ENCODE measurements at places on chromosomes 5 and 9.

DNA sequence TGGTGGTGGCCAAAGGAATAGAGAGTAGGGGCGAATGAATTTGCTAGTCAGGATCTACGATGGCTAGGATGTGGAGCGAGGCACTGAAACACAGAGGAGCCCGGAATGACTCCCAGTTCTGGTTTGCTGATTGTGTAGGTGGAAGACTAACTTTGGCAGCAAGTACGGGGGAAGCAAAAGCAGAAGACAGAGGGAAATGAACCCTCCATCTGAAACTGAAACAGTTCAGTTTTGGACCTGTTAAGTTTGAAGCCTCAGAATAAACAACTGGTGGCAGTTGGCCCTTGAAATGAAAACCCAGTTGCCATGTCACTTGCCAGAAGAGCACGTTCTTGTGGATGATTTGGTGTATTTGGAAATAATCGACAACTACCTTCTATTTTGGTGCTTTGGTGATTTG, 15.4 kb upstream of the SMIM15 start:
- DNase-seq = no peak

- no peak for DNase-seq
Observed at GRCh38 chr9:29213417-29214153, 1640.3 kb upstream of the C9orf72 start.

- no peak for DNase-seq
Observed at GRCh38 chr9:35107297-35108290, 4.7 kb upstream of the STOML2 start.

- DNase-seq = no peak
Observed at GRCh38 chr5:142403583-142403982, 78.8 kb upstream of the SPRY4 start.

DNA sequence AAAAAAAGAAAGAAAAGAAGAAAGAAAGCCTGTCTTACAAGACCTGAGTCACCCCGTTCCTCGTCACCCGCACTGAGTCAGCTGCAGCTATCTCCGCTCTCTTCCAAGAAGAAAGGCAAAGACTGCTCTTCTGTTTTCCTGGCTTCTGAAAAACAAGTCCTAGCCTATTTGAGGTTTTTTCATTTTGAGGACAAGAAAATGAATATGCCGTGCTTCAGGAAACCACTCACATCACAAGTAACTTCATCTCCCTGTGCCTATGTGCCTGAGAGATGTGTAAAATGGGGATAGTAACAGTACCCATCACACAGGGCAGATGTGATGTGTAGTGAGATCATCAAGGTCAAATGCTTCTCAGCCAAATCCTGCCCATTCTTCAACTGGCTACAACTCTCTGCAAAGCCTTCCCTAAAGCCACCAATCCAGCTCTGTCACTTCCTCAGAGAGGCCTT, 78.4 kb downstream of the GLDC start:
- DNase-seq = no peak

- DNase-seq = no peak
Observed at GRCh38 chr9:124040186-124040931, 28.8 kb downstream of the LHX2 start.

DNA sequence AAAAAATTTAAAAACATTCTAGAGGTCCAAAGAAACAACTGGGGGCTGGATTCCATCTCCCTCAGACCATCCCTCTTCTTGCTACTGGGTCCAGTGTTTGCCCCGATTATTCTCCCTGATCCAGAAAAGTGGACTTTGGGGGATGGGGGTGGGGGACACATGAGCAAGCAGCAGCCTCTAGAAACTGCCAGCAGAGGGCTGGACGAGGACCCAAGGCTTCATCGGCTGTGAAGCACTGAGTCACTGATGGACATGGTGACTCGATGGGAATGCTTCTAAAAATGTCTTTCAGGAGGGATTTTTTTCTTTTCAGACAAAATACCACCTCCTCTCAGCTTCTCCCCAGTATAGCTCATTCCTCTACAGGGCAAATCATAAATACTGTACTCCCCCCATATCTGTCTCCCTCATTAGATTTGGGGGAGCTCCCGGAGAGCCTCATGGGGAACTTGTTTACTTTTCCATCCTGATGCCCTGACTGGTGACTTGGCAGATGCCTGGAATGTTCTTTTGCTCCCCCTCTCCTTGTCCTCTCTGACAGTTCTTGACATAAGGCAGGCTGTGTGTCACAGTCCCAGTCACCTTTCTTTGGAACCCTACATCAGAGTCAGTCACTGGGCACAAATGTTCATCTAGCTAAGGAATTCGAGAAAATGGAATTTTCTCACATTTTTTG, 67.2 kb upstream of the STC2 start:
- no peak for DNase-seq

DNA sequence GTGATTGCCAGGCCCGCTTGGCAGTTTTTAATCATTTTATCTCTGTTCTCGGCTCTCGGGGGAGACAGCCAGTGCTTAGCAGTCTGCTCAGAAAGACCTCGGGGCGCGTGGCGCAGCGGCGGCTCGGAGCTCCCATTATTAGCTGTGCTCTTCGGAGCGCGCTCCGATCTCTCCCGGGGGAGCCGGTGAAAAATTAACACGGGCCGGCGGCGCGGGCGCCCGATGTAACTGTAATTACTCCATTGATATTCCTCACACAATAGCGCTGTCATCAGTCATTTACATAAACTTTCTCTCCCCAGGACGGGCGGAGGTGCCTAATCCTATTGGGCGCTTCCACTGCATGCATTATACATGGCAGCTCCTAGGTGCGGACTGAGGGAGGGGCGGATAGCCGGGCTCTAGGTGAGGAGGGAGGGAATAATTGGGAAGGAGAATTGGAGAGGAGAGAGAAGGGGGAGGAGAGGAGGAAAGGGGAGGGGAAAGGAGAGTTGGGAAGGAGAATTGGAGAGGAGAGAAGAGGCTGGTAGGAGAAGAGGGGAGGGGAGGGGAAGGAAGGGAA, 24.9 kb downstream of the LMX1B start:
- DNase-seq = no peak

DNA sequence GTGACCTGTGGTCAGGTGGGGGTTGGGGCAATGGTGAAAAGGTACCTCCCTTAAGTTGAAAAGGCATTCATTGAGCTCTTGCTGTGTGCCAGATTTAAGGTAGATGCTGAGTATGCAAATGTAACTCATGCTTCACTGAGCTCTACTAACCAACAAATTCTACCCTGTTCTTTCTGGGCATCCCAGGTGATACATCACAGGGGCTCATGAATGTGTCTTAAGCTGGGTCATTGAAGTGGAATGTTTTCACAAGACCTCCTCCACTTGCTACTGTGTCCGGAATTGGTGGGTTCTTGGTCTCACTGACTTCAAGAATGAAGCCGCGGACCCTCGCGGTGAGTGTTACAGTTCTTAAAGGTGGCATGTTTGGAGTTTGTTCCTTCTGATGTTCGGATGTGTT, 362.8 kb upstream of the ZNF462 start:
- no peak for DNase-seq

- no peak for DNase-seq
Observed at GRCh38 chr5:11346336-11346735, 557.9 kb downstream of the CTNND2 start.

GRCh38 chr9:90810691-90811090, 9.1 kb downstream of the SYK start:
- DNase-seq = no peak

- no peak for DNase-seq
Observed at GRCh38 chr5:14374100-14374499, 207.5 kb upstream of the OTULINL start.

GRCh38 chr5:21826884-21827283, 1026.3 kb downstream of the CDH12 start:
- no peak for DNase-seq

DNA sequence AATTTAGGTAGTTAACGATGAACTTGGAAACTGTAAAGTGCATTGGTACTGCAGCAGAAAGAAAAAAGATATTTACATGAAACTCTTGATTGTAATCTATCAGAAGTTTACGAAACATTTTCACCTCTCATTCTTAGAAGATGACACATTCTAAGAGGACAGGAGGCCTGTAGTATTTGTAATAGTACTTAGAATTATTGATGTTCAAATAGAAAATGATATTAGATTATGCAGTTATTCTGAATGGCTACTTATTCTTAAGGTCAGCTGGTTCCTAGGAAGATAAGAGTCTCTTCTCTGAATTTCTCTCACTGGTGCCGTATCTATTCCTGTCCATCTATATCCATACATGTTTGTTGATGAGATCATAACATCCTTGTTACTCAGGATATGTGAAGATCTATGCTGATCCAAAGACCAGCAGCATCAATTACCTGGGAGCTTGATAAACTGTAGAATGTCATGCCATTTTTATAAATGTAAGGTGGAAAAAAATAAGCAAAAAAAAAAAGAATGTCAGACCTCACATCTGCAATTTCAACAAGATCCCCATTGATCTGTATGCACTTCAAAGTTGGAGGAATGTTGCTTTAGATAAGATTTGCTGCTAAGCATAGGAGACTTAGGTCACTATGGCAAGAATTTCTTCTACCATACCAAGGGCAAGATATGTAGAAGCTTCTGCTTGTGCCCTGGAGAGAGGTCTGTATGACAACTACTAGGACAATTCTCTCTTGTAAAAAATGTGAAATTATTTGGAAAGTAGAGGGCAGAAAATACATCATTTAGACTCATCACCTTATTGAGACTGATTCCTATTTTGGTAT, 42.4 kb upstream of the RICTOR start:
- DNase-seq = no peak

- no peak for DNase-seq
Observed at GRCh38 chr5:163505049-163505367, 411 bp upstream of the MAT2B start.

GRCh38 chr5:138760448-138761110, 7.4 kb downstream of the CTNNA1 start:
- no peak for DNase-seq

GRCh38 chr9:121207371-121207940, 5.8 kb upstream of the RAB14 start:
- no peak for DNase-seq

DNA sequence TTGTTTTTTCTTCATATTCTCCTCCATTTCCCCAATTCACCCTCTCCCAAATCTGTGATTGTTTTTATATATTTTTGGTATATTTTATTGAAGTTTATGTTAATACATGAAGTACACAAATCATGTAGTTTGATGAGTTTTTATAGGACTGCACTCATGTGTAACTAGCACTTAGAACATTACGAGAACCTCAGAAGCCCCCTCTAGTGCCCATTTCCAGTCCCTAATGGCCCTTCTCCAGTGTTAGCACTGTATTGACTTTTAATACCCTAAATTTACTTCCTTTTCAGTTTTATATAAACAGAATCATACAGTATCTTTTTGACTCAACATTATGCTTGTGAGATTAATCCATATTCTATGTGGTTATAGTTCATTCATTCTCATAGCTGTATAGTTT, 18.5 kb upstream of the FKTN start:
- DNase-seq = no peak

DNA sequence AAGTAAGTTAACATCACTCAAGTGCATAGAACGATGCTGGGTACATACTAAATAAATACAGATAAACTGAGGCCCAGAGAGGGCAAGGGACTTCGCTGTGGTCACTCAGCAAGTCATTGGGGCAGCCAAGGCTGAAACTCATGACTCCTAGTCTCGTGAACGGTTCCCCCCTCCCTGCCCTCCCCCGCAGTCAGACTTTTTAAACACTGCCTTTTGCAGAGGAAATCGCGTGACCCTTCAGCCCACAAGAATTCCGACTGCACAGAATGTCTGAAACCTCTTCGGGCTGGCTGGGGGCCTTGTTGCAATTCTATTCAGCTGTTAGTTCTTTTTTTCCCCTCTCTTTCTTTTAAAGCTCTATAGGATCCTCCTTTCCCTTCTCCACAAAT, 28.1 kb downstream of the NEK6 start:
- no peak for DNase-seq

DNA sequence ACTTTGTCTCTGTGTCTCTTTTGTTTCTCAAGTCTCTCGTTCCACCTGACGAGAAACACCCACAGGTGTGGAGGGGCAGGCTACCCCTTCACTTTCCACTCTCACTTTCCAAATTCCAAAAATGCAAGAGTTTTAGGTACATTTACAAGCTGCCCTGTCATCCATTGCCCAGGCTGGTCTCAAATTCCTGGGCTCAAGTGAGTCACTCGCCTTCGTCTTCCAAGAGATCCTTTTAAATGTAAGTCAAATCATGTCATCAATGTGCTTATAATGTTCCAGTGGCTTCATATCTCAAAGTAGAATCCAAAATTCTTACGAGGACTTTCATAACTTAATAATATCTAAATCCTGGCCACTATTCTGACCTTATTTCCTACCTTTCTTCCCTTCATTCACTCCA, 20.4 kb upstream of the UGCG start:
- no peak for DNase-seq

DNA sequence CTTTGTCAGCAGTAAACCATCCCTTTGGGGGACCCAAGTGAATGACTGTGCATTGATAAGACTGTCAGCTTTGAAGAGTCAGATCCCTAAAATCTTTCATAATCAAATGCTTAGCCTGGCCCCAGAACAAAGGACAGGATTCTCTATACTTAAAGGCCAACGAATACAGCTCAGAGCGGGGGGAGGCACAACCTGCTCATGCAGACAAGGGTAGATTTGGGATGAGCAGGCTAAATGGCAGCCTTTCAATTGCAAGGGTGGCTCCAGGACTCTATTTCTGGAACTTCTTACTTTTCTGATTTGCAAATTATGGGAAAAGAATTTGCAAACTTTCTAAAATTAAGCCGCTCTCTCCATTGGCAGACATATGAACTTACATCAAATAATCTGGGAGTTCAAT, 66.4 kb downstream of the ELL2 start:
- no peak for DNase-seq

Measured in CD8-positive, alpha-beta T cell (primary cell).